ENCODE measurements at places on chromosomes 2 and 18.

- H3K27ac ChIP-seq, result no peak within 1 kb of the TSS
- H3K4me3 ChIP-seq, result no peak within 1 kb of the TSS
- H3K36me3 ChIP-seq, result no peaks in the 10 kb centered on the region
- no peak for DNase-seq
- H3K27me3 ChIP-seq, result peaks cover 61% of the 10 kb centered on the region
Measured at GRCh38 chr2:113278742-113279139, at the start of gene PAX8. Gene PAX8 (minus strand): TSS chr2:113278921. CDS start chr2:113278394, 527 bp downstream.

- H3K27ac ChIP-seq, result no peak overlapping the region
- no peaks in the 10 kb centered on the region for H3K4me1 ChIP-seq
- peaks cover 6% of the 10 kb centered on the region for H3K27me3 ChIP-seq
- H3K4me3 ChIP-seq, result no peak overlapping the region
- no peaks in the 10 kb centered on the region for H3K36me3 ChIP-seq
Measured at GRCh38 chr2:162182395-162182794, 30.3 kb upstream of the GCG start.

GRCh38 chr2:79593237-79593867 is 80.5 kb downstream of the CTNNA2 start:
- H3K4me1 ChIP-seq, result no peaks in the 10 kb centered on the region
- H3K36me3 ChIP-seq, result no peaks in the 10 kb centered on the region
- H3K27me3 ChIP-seq, result no peaks in the 10 kb centered on the region
- DNase-seq, result no peak
- no peak overlapping the region for H3K4me3 ChIP-seq

DNA sequence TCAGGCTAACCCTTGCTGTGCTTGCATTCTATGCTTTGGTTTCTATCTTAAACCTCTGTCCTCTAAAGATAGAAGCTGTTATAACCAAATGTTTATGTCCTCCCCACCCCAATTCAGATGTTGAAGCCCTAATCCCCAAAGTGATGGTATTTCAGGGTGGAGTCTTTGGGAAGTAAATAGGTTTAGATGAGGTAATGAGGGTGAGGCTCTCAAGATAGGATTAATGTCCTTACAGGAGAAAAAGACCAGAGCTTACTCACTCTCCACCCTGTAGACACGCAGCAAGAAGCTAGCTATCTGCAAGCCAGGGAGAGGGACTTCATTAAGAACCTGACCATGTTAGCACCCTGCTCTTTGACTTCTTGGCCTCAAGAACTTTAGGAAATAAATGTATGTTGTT is 362.5 kb downstream of the ERBB4 start:
- H3K4me3 ChIP-seq, result no peak overlapping the region
- H3K27ac ChIP-seq, result no peak overlapping the region
- no peak for DNase-seq
- no peaks in the 10 kb centered on the region for H3K4me1 ChIP-seq

GRCh38 chr2:127153691-127154158 is 46.8 kb upstream of the BIN1 start:
- no peak for DNase-seq
- no peak overlapping the region for H3K27ac ChIP-seq
- H3K36me3 ChIP-seq, result no peaks in the 10 kb centered on the region
- H3K27me3 ChIP-seq, result no peaks in the 10 kb centered on the region

GRCh38 chr2:36438449-36438977 is 82.9 kb downstream of the CRIM1 start:
- DNase-seq, result no peak
- H3K27ac ChIP-seq, result no peak overlapping the region
- H3K27me3 ChIP-seq, result no peaks in the 10 kb centered on the region
- H3K4me3 ChIP-seq, result no peak overlapping the region

Measured in activated naive CD8-positive, alpha-beta T cell treated with anti-CD3 and anti-CD28 coated beads, Interleukin-2, amount 50 U/mL, for 24 hours (primary cell).